ENCODE measurements at places on chromosomes 5 and 9.

- no peak for DNase-seq
Observed at GRCh38 chr9:127336506-127337352, 60.2 kb upstream of the SLC2A8 start.

GRCh38 chr9:89382026-89382986, 64.0 kb downstream of the SECISBP2 start:
- no peak for DNase-seq

DNA sequence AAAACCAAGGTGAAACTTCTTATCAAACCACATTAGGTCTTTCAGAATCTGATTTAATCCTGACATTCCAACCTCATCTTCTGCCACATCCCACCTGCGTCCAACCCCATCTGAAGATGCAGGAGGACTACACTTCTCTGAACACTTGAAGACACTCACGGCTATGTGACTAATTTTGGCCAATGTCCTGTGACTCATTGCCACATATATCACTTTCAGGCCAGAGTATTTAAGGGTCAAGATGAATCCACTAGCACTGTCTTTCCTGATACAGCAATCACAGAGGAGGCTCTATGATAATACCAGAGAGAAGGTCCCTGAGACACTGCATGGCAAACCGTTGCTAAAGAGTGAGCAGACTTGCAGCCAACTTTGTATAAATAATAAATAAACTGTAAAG, 323.4 kb downstream of the NR2F1-AS1 start:
- DNase-seq, result no peak

DNA sequence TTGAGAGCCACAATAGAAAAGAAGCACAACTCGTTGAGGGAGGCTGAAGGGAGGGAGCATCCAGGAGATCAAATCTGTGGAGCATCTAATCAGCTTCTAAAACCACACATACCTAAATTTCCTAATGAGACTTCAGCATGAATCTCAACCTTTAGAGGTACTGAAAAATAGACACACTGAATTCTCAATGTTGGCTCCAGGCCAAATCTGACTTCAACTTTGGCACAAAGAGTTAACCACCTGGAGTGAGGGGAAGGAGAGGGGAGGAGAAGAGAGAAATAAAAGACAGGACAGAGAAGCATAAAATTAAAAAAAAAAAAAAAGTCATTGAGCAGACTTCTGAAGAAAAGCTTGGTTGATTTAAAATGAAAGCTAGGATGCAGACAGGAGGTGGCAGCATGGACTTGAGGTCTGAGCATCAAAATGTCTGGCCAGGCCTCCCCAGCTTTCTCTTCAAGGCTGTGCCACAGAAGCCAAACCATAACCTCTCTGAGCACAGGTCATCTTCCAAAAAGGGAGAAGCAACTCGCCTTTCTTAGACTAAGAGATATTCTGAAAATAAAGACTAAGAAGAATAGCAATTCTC, 205.6 kb downstream of the DENND1A start:
- DNase-seq, result no peak

- DNase-seq, result no peak
Observed at GRCh38 chr5:137342764-137343163, 156.4 kb downstream of the SPOCK1 start.

GRCh38 chr5:178777520-178777919, 47.1 kb upstream of the ZNF354A start:
- no peak for DNase-seq

DNA sequence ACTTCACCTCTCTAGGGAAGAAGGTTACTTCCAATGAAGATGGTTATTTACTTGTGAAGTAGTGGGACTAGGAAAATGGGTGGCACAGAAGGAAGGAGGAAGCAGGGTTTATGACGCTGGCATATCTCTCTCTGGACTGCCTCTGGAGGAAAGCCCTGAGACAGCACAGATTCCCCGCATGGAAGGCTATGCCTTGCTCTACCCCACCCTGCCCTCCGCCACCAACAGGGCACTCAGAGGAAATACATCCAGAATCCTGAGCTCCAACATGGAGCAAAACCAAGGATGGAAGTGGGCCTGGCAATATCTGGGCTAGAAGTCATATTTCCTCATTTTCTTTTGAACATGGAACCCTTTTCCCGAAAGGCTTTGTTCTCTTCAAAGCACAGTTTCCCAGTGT, 346.9 kb downstream of the ZSWIM6 start:
- no peak for DNase-seq

DNA sequence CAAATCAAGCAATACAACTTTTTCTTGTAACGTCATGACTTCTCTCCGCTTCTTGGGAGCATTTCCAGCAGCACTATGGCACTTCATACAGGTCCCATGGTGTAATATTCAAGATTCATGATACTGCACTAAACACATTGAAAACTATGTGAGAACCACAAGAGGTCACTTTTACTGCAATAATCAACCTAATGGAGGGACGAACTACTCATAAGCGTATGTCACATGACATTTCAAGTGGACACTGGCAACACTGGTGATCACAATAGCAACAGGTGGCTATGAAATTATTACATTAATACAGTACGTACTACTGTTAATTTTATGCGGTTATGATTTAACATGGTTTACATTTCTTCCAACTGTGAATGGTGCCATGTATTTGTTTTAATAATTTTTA, 78.6 kb upstream of the TBC1D9B start:
- DNase-seq, result no peak

GRCh38 chr5:120252839-120253238, 211.3 kb upstream of the PRR16 start:
- no peak for DNase-seq

GRCh38 chr5:88248743-88249540, 19.7 kb downstream of the TMEM161B start:
- no peak for DNase-seq

- DNase-seq, result no peak
Observed at GRCh38 chr5:80192507-80193241, 63.2 kb downstream of the SERINC5 start.

- no peak for DNase-seq
Observed at GRCh38 chr9:37471942-37472684, 6.9 kb upstream of the ZBTB5 start.

DNA sequence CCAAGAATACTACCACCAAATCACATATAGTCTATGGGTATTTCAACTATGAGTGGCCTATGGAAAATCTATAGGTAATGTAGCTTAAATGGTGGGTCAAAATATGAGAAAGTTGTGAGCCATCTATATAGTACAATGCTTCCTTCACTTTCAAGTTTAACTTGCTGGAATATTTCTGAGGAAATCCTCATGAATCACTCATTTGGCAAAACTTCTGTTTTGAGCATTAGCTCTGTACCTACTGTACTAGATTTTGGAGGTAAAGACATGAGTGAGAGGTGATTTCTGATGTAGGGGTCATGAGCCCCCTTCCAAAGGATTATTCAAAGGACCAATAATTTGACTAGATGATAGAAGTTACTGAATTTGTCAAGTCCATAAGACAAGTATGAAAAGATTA, 80.6 kb upstream of the DAB2 start:
- no peak for DNase-seq

- DNase-seq, result no peak
Observed at GRCh38 chr5:91255396-91256141, 127.5 kb downstream of the ARRDC3 start.

- DNase-seq, result no peak
Observed at GRCh38 chr5:114702136-114702535, 340.3 kb downstream of the KCNN2 start.

- no peak for DNase-seq
Observed at GRCh38 chr5:5155617-5156016, 15.5 kb downstream of the ADAMTS16 start.

- DNase-seq, result no peak
Observed at GRCh38 chr9:12814877-12815237, 40.0 kb downstream of the LURAP1L start.

- DNase-seq, result no peak
Observed at GRCh38 chr5:62779010-62779422, 200.4 kb downstream of the LRRC70 start.

DNA sequence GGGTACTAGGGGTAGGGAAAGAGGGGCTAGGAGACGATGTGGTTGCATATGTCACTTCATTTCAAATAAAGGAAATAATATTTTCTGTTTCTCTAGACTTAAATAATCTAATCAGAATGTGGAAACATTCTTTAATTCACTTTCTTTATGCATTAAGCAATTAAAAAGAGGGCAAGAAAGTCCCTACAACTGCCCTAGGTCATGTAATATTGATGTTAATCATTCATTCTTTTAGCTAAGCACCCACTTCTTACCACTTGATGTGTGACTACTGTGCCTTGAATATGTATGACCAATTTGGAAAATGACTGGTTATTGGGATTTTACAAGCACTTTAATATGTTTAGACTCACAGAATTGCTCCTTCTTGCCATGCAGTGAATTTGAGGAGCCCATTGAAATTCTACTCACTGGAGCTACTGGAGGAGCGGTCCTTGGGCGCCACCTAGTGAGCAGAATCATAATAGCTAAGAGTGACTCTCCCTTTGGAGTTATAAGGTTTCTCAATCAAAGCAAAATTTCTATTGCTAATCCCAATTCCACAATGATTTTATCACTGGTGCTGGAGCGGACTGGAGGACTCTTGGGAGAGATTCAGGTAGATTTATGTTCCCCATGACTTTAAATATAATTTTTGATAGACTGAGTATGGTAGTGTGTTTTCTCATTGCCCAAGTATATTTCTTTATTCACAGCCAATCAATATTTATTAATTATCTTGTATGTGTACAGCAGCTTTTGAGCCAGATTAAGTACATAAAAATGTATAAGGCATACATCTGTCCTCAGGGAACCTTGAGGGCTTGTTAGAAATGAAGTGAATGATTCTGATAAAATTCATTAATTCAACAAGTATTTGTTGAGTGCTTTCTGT, 225.1 kb downstream of the ADGRV1 start:
- DNase-seq, result peak; percentile 30

GRCh38 chr9:33381231-33381791, 21.1 kb downstream of the AQP7 start:
- DNase-seq, result no peak

- DNase-seq, result no peak
Observed at GRCh38 chr9:6384732-6385131, 28.3 kb upstream of the UHRF2 start.

- DNase-seq, result no peak
Observed at GRCh38 chr9:98875536-98875935, 68.1 kb downstream of the GALNT12 start.

GRCh38 chr5:74051076-74051475, 425.1 kb downstream of the ARHGEF28 start:
- no peak for DNase-seq

GRCh38 chr5:76691467-76692273, 24.3 kb upstream of the F2R start:
- DNase-seq, result no peak

DNA sequence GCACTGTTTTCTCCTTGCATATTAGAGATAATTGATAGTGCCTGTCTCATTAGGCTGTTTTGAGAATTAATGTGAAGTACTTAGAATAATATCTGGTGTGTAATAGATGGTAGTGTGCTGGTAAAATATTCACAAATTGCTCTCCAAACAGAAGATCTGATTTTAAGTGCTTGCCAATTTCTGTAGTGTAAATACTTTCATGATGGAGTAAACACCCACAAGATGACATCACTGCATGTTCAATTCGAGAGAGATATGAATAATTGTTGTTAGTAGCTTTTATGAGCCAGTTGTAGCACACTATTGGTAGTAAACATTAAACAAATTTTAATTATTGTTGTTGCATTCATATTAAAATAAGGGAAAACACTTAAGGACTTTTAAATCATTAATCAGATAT, 392.3 kb upstream of the RIOK2 start:
- no peak for DNase-seq

DNA sequence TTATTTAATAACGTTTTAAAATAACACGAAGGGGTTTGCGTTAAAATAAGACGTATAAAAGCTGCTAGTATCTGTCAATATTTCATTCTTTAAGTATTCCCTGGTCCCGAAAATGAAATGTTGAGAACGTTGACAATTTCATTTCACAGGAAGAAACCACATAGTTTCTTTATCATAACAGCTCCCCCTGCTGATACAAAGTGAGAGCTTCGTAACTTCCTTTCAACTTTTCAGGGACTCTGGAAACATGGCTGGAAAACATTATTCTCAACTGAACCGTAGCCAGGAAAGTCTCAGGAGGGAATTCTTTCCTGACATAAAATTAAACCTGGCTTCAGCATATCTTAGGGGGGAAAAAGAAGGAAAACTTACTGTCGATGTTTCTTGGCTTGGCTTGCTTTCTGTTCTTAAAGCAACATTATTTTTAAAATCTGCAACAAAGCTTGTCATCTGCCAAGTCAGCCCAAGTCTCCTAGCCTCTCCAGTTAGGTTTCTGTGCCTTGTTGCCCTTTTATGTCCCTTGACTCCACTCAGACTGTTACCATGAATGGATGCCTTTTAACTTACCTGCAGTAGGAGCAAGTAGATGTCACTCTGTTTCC, 122.9 kb upstream of the DAB2 start:
- no peak for DNase-seq

DNA sequence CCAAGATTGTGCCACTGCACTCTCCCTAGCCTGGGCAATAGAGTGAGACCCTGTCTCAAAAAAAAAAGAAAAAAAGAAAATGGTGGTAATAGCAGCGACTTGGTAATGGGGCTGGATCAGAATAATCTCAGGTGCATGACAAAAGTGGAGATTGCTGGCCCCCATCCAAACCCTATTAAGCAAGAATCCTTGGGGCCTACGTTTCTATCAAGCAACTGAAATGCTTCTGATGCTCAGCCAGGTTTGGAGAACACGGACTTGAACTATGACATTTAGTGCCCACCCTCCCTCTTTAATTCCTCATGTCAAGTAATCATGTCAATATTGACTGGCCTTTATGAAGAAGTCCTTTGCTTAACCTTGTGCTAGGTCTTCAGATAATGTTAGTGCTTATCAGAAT, 6.6 kb downstream of the C5orf52 start:
- DNase-seq, result no peak

DNA sequence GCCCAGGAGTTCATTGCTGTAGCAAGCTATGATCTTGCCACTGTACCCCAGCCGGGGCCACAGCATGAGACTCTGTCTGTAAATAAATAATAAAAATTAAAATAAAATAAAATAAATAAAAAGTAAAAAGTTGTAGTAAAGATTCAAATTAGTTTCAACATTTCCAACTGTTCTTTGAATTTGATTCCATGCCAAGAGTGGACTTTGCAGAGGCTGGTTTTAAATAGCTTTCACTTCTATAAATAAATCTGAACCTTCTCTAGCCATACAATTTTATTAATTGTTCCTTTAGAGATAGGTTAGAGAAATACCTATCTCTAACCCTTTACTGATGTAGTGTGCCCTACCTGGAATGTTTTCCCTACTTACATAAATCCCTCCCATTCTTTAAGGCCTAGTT, 129.7 kb upstream of the SLIT3 start:
- DNase-seq, result no peak

GRCh38 chr5:151597749-151598148, 6.6 kb upstream of the FAT2 start:
- no peak for DNase-seq

DNA sequence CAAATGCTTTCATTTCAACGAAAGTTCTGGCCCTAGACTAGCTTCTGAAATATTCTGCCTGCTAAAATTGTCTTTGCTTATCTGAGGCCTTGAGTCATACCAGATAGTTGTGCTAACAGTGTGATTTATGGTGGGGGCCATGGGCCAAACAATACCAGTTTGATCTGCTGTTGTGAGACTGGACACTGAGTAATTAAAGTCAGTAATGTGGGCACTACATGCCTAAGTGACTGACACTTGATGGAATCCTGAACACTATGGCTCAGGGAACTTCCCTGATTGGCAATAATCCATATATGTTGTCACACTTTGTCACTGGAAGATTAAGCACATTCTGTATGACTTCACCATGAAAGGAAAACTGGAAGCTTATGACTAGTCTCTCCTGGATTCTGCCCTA, 127.6 kb upstream of the CYLC2 start:
- no peak for DNase-seq

Data from stimulated activated CD8-positive, alpha-beta memory T cell treated with anti-CD3 and anti-CD28 coated beads, Interleukin-7, amount 100 ng/mL, for 1 hour (primary cell).